ENCODE measurements at places on chromosomes 2 and 18.

- DNase-seq = no peak
Observed at GRCh38 chr18:9092665-9093064, 9.8 kb upstream of the NDUFV2 start.

DNA sequence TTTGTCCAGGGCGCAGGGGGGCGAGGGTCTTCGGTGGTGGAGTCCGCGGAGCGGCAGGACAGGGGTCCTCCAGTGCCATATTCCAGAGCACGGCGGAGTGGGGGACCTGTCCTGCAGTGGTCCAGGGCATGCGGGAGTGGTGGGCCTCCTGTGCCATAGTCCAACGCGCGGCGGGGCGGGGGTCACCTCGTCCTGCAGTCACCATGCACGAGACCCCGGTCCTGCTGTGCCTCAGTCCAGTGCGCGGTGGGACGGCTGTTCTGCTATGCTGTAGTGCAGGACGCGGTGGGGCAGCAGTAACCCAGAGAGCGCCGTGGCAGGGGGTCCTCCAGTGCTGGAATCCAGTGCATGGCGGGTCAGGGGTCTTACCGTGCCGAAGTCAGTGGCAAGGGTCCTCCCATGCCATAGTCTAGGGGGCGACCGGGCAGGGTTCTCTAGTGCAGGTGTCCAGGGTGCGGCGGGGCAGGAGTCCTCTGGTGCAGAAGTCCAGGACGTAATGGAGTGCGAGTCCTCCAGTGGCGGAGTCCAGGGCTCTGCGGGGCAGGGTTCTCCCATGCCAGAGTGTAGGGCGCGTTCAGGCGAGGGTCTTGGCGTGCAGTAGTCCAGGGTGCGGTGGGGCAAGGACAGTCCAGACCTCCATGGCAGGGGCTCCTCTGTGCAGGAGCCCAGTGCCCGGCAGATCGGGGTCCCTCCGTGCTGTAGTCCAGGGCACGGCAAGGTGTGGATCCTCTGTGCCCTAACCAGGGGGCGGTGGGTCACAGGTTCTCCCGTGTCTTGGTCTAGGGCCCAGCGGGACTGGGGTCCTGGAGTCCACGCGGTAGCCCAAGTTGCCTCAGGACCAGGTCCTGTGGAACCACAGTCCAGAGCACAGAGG lies 130.4 kb downstream of the CCDC74A start:
- DNase-seq = no peak

- no peak for DNase-seq
Observed at GRCh38 chr2:229244975-229245374, 26.1 kb downstream of the PID1 start.

DNA sequence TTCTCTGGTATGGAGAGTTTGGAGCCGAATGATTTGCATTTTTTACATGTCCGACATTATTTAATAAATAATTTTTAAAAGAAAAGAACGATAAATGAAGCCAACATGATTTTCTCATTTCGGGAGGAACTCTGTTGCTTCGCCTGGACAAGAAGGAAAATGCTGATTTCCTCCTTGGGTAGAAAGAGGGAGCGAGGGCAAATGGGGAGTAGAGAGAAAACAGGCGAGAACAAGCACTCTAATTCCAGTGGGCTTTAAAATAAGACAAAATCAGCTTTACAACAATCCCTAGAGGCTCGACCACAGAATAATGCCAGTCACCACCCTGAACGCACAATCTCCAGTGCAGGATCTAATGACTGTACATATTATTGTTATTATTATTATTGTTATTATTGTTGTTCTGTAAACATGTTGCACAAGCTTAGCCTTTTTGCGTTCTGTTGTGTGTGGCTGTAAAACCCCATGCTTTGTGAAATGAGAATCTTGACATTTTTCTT lies 3.7 kb downstream of the DLX1 start:
- DNase-seq = no peak

GRCh38 chr2:160471950-160472349 lies 21.7 kb downstream of the RBMS1 start:
- no peak for DNase-seq

DNA sequence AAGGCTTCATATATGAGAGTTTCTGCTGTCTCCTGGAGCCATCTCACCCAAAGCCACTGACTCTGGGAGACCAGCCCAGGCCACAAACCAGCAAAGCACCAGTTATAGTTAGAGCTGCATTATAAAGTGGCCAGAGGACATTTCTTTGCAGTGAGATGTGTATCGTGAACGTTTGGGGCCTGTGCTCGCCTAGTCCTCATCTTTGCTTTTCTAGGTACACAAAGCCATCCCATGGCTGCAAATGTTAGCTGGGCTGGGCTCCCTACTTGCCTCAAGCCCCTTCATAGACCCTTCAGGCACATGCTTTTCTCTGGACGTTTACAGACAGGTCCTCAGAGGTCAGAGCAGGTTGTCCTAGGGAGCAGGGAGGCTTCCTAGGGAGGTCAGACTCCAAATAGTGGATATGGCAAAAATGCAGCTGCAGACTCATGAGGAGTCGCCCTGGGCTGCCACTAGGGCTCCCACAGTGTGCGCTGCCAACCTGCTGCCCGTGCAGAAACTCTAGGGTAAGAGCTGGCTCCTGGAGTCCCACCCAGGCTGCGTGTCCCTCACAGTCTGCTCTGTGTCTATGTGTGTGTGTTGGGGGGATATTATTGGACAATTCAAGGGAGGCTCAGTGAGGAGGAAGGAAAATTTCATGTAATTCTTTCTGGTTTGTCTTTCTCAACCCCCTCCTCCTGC lies 141.0 kb downstream of the RPIA start:
- no peak for DNase-seq
